ENCODE measurements at places on chromosomes 12 and 14. TPM values are rescaled to one million over a fixed set of nuclear protein-coding genes. Genes with fewer than 3 reads are reported as not detected.

USP5 gene
- polyA plus RNA-seq: 33.2 TPM

INSM2 gene
- not detected for polyA plus RNA-seq

KRT81 gene
- polyA plus RNA-seq: not detected

ATP2B1 gene
- polyA plus RNA-seq: 102 TPM

PLCZ1 gene
- polyA plus RNA-seq: not detected

COX6A1 gene
- polyA plus RNA-seq: 830 TPM

UBC gene
- polyA plus RNA-seq: 1,893 TPM

PROX2 gene
- not detected for polyA plus RNA-seq

SIX6 gene
- polyA plus RNA-seq: not detected

DAD1 gene
- polyA plus RNA-seq: 420 TPM

RDH5 gene
- polyA plus RNA-seq: 2.2 TPM

FOXA1 gene
- polyA plus RNA-seq: not detected

ELK3 gene
- 17.9 TPM for polyA plus RNA-seq

WNT1 gene
- polyA plus RNA-seq: 0.19 TPM

TAS2R20 gene
- polyA plus RNA-seq: not detected

PGF gene
- not detected for polyA plus RNA-seq

IFNG-AS1 gene
- 21.1 TPM for polyA plus RNA-seq

SERPINA3 gene
- not detected for polyA plus RNA-seq

ADGRD1 gene
- 0.50 TPM for polyA plus RNA-seq

HOXC9 gene
- not detected for polyA plus RNA-seq

SOAT2 gene
- not detected for polyA plus RNA-seq

IL23A gene
- 12.4 TPM for polyA plus RNA-seq

GRIN2B gene
- not detected for polyA plus RNA-seq

SLC17A8 gene
- not detected for polyA plus RNA-seq

IRAK3 gene
- not detected for polyA plus RNA-seq

SYT10 gene
- polyA plus RNA-seq: not detected

BBOF1 gene
- 2.2 TPM for polyA plus RNA-seq

EDDM3A gene
- not detected for polyA plus RNA-seq

RNFT2 gene
- polyA plus RNA-seq: 3.3 TPM

GMFB gene
- 17.8 TPM for polyA plus RNA-seq

KERA gene
- polyA plus RNA-seq: not detected

KRT8 gene
- not detected for polyA plus RNA-seq

CCDC88C gene
- polyA plus RNA-seq: 30.5 TPM

PPM1H gene
- not detected for polyA plus RNA-seq

HHIPL1 gene
- 0.24 TPM for polyA plus RNA-seq

KRAS gene
- polyA plus RNA-seq: 39.3 TPM

SLC5A8 gene
- not detected for polyA plus RNA-seq

PPFIA2 gene
- not detected for polyA plus RNA-seq

CIROP gene
- not detected for polyA plus RNA-seq

DIP2B gene
- polyA plus RNA-seq: 16.4 TPM

TEX22 gene
- 1.0 TPM for polyA plus RNA-seq

B3GNT4 gene
- polyA plus RNA-seq: 0.29 TPM

B4GALNT3 gene
- 0.89 TPM for polyA plus RNA-seq

MEG3 gene
- polyA plus RNA-seq: not detected

HNF1A gene
- polyA plus RNA-seq: not detected

TMEM179 gene
- not detected for polyA plus RNA-seq

MIP gene
- not detected for polyA plus RNA-seq

NRL gene
- 2.6 TPM for polyA plus RNA-seq

FSCB gene
- not detected for polyA plus RNA-seq

DDX11 gene
- 22.3 TPM for polyA plus RNA-seq

ZNF219 gene
- 1.0 TPM for polyA plus RNA-seq

POU6F1 gene
- polyA plus RNA-seq: 3.2 TPM

LRRIQ1 gene
- not detected for polyA plus RNA-seq

PEX5 gene
- 18.2 TPM for polyA plus RNA-seq

SLCO1B1 gene
- not detected for polyA plus RNA-seq

NANOG gene
- not detected for polyA plus RNA-seq

STON2 gene
- polyA plus RNA-seq: 0.69 TPM

DDX51 gene
- polyA plus RNA-seq: 8.9 TPM
